Activated CD4-positive, alpha-beta T cell treated with anti-CD3 and anti-CD28 coated beads, Interleukin-2, amount 10 ng/mL, durations not matched to agents 24 days and 14 days (primary cell): ENCODE measurements at places on chromosomes 6 and 20.
A peak's percentile ranks its signal among the peaks of the same experiment; 100 is the strongest.

DNA sequence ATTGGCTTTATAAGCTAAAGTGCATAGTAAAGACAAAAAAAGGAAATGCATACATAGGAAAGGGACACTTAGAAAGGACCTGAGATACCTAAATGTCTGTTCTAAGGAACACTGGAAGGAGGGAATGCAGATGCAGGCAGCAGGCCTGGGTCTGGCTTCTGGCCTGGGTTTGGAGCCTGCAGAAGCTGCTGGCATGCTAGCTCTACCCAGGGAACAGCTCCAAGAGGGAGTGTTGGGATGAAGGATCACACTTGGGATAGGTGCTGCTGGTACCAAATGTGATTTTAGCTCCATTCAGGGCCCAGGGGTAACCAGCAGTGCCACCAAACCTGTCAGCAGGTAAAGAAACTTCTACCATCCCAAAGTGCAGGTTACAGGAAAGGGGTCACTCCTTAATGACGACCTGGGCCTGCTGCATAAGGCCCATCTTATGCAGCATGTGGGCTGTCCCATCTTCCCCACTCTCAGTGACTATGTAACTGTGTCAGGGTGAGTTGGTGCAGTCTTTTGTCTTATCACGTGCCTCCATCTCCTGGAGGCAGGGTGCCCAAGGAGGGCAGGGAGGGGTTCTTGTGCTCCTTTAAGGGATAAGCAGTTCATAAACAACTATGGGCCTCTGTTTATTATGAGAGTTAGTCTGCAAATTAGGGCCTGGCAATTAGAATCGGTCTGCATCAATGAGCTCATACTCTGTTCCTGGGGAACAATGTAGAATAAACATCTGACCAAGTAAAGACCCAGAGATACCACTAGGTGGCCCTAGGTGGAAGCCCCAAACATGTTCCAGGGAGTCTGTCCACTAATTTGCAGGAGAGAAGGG is 26.9 kb downstream of the DDX27 start:
- peak; percentile 71 for DNase-seq

DNA sequence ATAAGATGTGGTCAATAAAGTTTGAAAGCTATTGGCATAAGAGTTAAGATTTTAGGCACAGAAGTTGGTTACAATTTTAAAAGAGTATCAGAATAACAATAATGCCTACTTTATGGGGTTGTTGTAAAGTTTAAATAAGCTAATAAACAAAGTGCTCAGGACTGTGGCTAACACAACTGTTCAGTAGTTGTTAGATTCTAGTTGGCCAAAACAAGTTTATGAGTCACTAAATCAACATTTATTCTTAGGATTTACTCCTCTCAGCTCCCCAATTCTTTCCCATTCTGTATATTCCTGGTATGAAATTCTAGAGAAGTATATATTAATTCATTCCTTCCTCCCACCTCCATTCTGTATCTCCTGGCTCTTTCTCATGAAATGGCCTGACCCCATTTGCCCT is 14.5 kb downstream of the RMND1 start:
- no peak for DNase-seq

DNA sequence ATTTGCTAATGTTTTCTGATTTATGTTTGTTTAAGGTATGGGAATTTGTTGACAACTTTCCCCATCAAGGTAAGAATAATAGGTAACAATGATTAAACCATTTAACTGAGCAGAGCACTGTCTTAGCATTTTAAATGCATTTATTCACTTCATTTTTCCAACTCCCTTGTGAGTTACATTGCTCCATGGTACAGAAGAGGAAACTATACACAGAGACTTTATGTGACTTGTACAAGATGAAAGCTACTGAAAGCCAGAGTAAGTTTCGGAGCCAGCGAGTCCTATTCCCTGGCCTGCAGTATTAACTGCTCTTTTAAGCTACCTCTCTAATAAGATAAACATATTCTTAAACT is 708.8 kb downstream of the HDGFL1 start:
- no peak for DNase-seq

DNA sequence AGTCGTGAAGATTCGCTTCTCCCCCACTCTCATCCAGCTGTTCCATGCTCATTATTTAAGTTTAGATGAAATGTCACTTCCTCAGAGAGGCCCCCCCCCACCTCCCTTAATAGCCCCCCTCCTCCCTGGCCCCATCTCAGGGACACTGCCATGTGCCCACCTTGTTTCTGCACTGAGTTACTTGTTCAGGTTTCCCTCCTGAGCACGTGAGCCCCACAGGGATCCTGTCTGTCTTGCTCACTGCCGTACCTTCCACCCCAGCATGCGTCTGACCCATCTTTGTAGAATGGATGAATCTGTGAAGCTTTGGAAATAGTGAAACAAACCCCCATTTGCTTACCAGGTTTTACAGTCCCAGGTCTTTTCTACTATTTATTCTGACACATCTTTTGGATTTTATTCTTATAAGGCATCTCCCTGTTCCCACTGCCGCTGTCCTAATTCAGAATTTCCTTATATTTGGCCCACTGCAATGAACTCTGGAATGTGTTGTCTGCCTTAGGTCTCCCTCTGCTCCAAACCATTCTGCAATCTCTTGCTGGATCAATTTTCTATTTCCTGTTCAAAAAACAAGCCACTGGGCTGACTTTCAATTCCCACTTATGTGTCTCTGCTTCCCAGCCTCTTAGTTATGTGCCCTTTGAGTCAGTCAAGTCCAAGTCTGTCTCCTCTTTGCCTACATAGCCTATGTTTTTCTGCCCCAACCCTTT is 136.5 kb upstream of the ECI2 start:
- no peak for DNase-seq

DNA sequence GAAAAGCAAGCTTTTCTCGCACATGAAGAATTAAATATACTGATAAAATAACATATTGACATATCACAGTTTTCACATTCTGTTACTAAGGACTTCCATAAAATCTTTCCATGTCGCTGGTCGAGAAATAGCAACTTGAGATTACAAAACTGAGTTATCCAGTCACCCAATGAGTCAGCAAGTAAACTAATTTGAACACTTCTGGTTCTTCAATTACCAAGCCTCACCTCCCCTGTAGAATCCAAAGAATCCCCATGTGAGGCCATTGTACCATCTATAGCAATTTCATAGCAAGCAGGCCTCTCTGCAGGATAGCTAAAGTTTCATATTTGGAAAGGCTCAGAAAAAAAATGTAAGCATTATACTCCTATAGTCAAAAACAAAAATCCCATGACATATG is 87.3 kb downstream of the PKHD1 start:
- no peak for DNase-seq

GRCh38 chr20:16708602-16709001 is 21.2 kb upstream of the SNRPB2 start:
- no peak for DNase-seq

DNA sequence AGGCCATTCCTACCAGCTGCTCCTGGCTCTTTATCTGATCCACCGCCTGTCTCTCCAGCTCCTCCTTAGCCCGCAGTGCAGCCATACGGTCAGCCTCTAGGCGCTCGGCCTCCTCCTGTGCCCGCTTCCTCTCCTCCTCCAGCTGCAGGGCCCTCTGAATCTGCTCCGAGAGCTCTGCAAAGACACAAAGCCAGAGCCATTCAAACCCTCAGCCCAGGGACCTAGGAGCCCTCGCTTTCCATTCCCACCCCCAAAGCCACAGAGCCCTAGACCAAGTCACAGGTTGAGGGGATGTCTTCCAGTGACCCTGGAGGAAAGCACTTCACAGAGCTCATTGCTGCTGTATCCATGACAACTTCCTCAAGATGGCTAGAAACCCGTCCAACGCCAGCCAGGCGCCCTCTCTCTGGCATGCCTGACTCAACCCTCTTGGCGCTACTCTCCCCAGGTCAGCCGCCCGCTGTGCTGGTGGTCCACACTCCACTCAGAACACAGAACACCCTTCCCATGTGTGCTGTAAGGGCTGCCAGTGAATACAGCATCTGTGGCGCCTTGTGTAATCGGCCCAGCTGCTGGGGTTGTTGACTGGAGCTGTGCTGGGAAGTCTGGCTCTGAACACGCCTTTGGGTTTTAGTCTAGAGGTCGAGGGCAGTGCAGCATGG is 49.3 kb downstream of the EZR start:
- no peak for DNase-seq

DNA sequence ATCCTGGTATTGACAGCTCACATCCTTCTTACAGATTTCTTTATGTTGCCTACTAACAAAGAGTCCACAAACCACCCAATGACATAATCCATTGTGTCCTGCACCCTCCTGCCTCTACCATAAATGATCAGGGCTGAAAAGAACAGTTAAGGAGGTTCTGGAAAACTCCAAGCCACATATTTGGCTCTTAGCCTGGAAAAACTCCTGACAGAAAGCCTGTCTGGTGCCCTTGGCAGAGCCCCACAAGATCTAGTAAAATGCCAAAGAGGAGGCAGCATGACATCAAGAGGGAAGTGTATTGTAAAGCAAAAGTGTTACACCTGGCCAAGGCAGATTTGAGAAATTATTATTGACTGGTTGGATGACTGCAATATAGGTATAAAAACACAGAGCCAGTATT is 126.4 kb upstream of the VGLL2 start:
- no peak for DNase-seq

GRCh38 chr6:138571181-138571580 is 71.9 kb upstream of the NHSL1 start:
- no peak for DNase-seq

GRCh38 chr6:80641591-80641990 is 535.1 kb downstream of the BCKDHB start:
- no peak for DNase-seq
